Fibroblast of skin of right quadriceps (primary cell): ENCODE measurements at places on chromosomes 16 and 17.

GRCh38 chr16:1125471-1125870, 27.4 kb upstream of the CACNA1H start:
- peak; percentile 6 for DNase-seq

GRCh38 chr16:30357715-30358576, 2.8 kb upstream of the CD2BP2 start:
- DNase-seq: no peak

GRCh38 chr17:42275527-42276358, 448 bp downstream of the STAT5B start:
- peak; percentile 65 for DNase-seq

- no peak for DNase-seq
These were observed 9.7 kb downstream of the PHKB start for GRCh38 chr16:47470810-47471209.
